ENCODE measurements at places on chromosomes 3 and 15. TPM values are rescaled to one million over a fixed set of nuclear protein-coding genes. Genes with fewer than 3 reads are reported as not detected.

DNA sequence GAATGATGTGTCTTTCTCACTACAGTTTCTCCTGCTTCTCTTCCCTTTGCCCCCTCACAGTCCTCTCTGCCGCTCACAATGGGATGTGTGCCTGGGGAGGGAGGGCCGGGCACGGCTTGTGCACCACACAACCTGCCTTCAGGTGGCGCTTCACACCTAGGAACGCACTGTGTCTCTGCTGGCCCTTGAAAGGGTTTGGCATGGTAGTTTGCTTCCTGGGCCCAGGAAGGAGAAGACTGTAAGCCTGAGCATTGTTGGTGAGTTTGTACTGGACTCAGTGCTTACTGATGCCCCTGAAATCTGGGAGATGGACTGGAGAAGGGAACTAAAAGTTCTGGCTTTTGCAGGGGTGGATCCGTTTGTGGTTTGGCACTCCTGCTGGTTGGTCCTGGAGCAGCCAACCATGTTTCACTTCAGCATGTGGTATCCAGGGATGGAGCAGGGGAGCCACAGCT lies 9.2 kb downstream of the ALPK3 start:
- no peak for DNase-seq

GRCh38 chr15:82566690-82567089 lies 26.4 kb upstream of the RPS17 start:
- no peak for DNase-seq

DNA sequence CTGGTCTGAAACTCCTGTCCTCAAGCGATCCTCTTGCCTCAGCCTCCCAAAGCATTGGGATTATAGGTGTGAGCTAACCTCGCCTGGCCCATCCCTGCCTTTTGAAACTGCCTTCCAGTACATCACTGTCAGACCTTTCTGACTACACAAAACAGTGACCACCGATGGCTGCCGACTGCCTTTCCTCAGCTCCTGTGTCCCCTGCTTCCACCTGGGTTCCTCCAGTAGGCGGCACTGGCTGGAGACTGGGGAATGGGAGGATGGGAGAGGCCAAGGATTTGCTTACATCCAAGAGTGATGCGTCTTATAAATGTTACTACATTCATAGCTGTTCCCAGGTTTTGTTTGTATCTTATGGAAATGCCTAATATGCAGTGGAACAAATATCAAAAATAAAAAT lies 242.8 kb downstream of the BBX start:
- no peak for DNase-seq

DNA sequence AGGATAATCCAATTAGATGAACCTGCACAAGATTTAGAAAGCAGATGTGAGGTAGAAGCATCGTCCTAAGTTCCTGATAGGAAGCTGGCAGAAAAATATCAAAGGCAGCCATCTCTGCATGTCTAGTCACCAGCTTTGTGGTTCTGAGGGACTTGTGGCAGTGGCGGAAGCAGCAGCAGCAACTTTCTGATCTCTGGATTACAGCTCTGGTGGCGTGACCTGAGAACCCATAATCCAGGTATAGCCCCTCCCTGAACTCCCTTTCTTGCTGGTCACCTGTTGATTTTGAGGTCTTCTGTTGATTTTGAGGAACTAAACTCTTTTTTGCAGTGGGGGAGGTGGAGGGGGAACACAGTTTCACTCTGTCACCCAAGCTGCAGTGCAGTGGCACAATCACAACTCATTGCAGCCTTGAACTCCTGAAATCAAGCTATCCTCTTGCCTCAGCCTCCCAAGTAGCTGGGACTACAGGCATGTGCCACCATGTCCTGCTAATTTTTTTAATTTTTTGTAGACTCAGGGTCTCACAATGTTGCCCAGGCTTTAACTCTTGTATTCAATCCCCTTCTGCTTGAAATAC lies 7.9 kb downstream of the FSIP1 start:
- peak; percentile 65 for DNase-seq

GRCh38 chr15:41666353-41666920 lies 6.2 kb downstream of the MGA start:
- DNase-seq = no peak

DNA sequence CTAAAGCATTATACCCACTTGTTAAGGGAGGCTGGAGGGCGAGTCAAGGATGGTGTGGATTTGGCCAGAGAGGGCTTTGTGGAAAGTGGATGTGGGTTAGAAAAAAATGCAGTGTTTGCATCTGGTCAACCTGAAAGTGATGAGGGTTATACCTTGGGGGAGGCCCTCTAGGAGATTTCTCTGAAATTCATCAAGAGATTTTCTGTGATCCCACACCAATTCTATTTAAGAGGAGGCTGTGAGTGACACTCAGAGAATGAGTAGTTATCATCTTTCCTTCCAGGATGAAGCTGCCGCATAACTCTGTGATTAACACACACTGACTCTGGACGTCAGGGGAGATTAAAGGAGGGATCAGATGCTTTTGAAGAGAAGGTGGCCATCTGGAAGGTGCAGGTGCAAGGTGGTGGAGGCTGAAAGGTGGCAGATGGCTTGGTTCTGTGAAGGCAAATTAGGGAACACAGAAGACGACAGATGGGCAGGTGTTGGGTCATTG lies 54.8 kb downstream of the ANAPC13 start:
- no peak for DNase-seq

GRCh38 chr15:28977377-28978010 lies 91.7 kb downstream of the APBA2 start:
- no peak for DNase-seq

DNA sequence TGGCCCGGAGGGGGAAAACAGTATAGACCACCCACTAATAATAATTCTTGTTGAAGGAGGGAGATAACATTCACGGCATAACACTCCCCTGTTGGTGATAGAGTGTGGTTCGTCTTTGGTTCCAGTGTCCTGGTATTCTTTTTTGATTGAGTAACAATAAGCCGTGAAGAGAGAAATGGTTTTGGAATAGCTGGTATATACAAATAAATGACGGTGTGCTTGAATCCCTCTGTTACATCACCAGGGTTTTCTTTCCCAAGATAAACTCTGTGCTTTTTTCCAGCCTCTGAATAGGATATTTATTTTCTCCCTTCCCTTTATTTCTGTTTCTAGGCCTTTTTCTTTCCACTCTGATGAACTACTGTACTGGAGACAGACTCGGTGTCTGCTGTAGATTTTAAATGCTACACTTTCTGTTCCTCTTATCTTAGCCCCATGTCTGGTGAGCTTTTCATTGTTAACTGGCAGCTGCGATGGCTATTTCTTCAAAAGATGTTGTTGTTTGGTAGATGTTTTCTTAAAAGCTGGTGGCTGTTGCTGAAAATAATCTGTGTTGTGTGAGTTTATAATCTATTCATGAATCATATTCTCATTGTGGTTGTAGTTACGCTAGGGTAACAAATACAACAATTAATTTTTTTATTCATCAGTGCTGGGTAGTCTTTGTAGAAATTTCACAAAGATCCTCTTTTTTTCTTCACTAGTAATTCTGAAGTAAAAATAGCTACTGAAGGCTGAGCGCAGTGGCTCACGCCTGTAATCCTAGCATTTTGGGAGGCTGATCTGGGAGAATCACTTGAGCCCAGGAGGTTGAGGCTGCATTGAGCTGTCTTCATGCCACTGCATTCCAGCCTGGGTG lies 15.5 kb upstream of the SCAANT1 start:
- no peak for DNase-seq

DNA sequence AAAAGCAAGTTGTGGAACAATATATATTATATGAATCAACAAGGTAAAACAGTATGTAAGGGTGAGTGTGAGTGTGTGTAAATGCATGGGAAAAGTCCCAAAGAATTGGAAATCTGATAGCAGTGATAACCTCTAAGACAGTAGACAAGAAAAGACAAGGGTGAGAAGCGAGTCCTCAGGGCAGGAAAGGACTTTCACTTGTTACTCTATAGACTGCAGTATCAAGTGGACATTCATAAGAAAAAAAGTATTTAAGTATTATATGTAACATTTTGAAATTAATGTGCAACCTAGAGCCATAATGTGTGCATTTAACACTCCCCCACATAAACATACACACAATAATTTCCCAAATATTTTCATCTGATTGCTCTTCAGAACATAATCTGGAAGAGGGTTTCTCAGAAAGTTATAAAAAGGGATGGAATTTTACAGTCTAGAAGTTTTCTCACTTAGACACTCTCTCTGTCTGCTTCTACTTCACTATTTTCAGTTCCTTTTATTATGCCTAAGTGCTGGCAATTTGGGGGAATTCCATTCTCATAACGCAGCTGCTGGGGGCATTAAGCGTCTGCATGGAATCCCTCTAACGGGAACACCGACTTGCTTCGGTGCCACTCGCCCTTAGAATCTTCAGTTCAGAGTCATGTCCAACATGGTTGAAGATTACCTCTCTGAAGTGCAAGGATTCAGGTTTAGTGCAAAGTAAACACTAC lies 50.0 kb upstream of the CDIN1 start:
- no peak for DNase-seq

- no peak for DNase-seq
Observed at GRCh38 chr3:126649556-126650092, 5.3 kb downstream of the TXNRD3 start.

GRCh38 chr3:186790261-186790981 lies 7.0 kb downstream of the EIF4A2 start:
- DNase-seq = no peak

- DNase-seq = no peak
Observed at GRCh38 chr15:76200083-76200465, 111.2 kb downstream of the ETFA start.

Gene MKRN3
- 2.5 TPM for polyA plus RNA-seq

Gene CGNL1
- not detected for polyA plus RNA-seq

Gene BUB1B
- 2.2 TPM for polyA plus RNA-seq

Gene NR1I2
- polyA plus RNA-seq = 0.28 TPM

Gene ARMC8
- polyA plus RNA-seq = 47.2 TPM

Gene WNT5A
- polyA plus RNA-seq = not detected
